NCI-H526 (cell line): ENCODE measurements at places on chromosomes 2 and 18.

GRCh38 chr2:156158808-156159207 is 173.7 kb downstream of the NR4A2 start:
- DNase-seq: no peak

GRCh38 chr18:70296289-70296688 is 7.4 kb downstream of the SOCS6 start:
- DNase-seq: no peak

- no peak for DNase-seq
Observed at GRCh38 chr2:177256695-177257094, 7.8 kb downstream of the NFE2L2 start.

- no peak for DNase-seq
Observed at GRCh38 chr18:25724121-25724520, 366.3 kb downstream of the SS18 start.

- DNase-seq: no peak
Observed at GRCh38 chr2:65278531-65278981, 50.9 kb downstream of the ACTR2 start.

DNA sequence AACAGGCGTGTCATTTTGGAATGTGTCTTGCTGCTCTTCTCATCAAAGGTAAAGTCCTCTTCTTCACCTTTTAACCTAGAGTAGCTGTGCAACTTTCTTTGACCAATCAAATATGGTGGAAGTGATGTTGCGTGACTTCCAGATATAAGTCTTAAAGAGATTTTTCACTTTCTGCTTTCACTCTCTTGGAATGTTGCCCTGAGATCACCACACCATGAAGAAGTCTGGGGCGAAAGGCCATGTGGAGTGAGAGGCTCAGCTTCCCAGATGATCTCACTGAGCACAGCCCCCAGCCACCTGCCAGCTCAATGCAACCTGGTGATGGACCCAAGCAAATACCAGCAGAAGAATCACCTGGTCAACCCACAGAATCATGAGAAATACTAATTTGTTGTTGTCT is 7.1 kb upstream of the GALNT3 start:
- DNase-seq: no peak

- no peak for DNase-seq
Observed at GRCh38 chr2:218033590-218034496, 31.0 kb upstream of the TNS1 start.
